ENCODE measurements at places on chromosomes 1 and 21.

- no peak for ATAC-seq
Observed at GRCh38 chr1:200496937-200497336, 87.1 kb upstream of the ZNF281 start.

DNA sequence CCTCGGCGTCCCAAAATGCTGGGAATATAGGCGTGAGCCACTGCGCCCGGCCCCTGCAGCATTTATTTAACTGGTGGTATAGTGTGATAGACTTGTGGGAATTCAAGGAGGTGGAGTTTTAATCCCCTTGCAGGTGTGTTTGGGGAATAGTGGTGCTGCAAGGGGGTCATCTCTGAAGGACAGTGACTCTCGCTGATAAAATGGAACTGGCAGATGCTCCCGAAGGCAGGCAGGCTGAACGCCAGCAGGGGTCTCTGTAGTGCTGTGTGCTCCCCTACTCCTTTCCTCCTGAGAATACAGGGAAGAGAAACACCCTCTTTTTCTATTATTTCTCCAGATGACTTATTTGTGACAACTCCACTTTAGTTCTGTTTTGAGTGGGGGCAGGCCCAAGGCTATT lies 4.0 kb downstream of the OSCP1 start:
- no peak for ATAC-seq

- no peak for ATAC-seq
Observed at GRCh38 chr1:22962558-22962957, 10.1 kb downstream of the LACTBL1 start.

GRCh38 chr1:30929135-30929889 lies 20.8 kb upstream of the SDC3 start:
- peak; percentile 75 for ATAC-seq

- ATAC-seq, result peak; percentile 47
Observed at GRCh38 chr1:44031252-44032169, at the start of gene SLC6A9. TSS of gene SLC6A9 (minus strand) at chr1:44031462. CDS start at chr1:44024277, 7,185 bp downstream.
